ENCODE measurements at places on chromosomes 6 and 20.
A peak's percentile ranks its signal among the peaks of the same experiment; 100 is the strongest.

- DNase-seq, result no peak
These were observed 123.4 kb downstream of the C6orf118 start for GRCh38 chr6:165186041-165186440.

DNA sequence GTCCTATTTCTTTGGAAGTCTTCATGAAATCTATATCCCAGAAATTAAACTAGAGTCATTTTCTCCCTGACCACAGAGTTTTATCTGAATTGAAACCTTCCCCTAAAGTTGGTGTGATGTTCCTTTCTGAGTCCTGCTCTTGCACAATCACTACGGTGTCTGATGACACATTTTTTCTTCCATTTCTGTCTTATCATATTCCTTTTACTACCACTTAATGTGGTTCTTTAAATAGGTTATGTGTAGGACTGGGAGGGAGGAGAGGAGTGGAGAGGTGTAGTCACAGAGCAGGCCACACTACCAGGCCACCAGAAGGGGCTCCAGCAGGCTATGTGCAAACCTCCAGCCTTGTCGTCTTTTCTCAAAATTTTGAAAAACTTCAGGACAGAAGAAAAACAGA, 39.7 kb upstream of the ATXN1 start:
- no peak for DNase-seq

DNA sequence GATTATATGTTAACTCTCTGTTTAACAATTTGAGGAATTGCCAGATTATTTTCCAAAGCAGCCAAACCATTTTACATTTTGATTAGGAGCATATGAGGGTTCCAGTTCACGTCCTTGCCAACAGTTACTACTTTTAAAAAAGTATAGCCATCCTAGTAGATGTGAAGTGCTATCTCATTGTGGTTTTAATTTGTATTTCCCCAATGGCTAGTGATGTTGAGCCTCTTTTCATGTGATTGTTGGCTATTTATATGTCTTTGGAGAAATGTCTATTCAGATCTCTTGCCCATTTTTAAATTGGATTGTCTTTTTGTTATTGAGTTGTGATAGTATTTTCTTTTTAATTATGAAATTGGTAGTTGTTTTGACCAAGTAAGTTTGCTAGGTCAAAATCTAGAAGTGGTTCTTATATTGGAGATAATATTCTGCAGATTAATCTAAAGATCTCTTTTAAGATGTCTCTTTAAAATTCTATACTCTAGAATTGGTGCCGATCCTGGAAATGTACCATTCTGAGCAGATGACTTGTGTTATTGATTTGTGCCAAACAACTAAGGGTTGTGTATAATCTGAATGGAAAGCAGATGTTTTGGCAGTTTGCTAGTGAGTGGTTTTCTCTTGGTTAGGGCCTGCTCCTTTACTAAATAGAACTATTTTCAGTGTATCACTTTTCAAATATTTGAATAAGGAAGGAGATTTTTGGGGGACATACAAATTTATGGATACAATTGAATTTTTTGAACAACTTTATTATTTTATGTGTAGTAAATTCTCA, 99.5 kb downstream of the CDKAL1 start:
- DNase-seq, result no peak

DNA sequence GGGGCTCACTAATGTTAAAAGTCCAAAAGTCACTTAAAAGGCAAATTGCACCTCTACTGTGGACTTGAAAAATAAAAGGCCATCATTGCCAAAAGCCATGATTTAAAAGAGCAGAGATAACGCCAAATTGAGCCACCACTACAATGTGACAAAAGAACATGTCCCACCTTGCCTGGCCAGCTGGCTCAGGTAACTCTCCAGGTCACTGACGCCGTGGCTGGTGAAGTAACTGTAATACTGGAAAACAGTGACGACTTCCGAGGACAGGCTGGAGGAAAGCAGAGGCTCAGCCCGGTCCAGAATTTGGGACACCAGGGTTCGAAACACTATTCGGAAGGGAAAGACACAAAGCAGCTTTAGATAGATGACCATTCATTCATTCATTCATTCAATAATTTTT, 29.3 kb upstream of the ARMH2 start:
- DNase-seq, result peak; percentile 30

GRCh38 chr6:3222506-3223038, 4.9 kb downstream of the TUBB2B start:
- peak; percentile 90 for DNase-seq

Measured in NCI-H1105 (cell line).